ENCODE measurements at places on chromosomes 3 and 15.

GRCh38 chr15:90413411-90414379, 25.7 kb downstream of the IQGAP1 start:
- no peak for DNase-seq

DNA sequence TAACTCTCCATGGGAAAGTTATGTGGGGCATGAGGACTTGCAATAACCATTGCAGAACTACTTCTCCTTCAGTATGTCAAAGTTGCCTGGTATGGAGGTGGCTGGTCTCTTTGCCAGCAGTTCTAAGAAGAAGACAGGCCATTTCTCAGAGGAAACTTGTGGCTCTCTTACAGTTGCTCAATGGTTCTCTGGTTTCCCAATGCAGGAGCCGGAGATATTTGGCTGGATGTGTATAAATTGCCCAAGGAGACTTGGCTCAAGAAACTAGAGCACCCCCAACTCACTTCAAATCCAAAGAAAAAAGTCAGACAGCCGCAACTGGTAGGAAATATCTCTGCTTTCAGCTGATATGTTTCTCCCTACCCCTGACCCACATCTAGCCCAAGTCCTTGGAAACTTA, 24.2 kb downstream of the WDR93 start:
- DNase-seq, result no peak

DNA sequence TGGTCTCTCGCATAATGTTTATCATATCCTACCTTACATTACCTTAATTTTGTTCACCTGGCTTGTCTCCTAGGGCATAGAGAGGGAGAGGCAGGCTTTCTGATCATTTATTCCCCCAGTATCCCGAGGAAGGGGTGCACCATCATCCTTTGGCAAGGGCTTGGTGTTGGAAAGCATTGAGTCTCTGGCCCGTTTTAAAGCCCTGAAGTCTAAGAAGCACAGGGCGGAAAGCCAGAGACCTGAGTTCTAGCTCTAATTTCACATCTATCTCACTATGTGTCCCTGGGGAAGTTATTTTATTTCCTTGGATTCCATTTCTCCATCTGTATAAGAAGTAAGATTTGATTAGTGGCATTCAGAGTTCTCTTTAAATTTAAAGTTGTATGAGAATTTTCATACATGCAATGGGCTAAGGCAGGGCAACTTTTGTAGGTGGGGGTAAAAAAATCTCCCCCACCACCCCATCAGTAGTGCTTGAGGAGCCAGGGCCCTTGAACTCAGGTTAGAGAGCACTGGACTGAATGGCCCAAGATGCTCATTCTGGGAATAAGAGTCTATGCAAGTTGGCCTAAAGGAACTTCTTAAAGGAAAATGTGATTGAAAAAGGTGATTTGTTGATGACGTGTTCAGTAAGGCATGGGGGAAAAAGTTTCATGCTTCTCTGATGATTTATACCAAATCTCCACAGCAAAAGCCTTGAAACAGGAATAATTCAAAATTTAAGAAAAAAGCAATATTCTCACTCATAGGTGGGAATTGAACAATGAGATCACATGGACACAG, 10.1 kb downstream of the TMC3 start:
- DNase-seq, result no peak

GRCh38 chr3:114480442-114480841, 186.6 kb downstream of the TIGIT start:
- DNase-seq, result no peak

- DNase-seq, result peak; percentile 14
Observed at GRCh38 chr3:144429719-144430121, 458.1 kb downstream of the DIPK2A start.

DNA sequence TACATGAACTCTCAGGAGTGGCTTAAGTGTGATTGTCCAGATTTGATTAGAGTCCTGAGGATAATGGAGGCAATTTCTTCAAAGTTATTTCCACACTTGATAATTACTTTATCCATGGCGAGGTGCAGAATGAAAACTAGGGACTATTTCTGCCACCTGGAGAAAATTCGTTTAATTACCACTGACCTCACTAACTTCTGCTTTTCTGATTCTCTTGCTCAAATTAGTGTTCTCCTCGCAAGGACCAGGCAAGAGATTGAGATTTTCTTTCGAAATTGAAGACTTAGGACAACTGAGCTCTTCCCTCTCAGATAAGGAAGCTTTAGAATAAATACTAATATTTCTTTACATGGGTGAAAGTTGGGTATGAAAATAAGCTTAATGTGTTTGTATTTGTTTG, 135.2 kb downstream of the RYR3 start:
- no peak for DNase-seq

GRCh38 chr3:196662711-196663571, 23.4 kb downstream of the NRROS start:
- no peak for DNase-seq

DNA sequence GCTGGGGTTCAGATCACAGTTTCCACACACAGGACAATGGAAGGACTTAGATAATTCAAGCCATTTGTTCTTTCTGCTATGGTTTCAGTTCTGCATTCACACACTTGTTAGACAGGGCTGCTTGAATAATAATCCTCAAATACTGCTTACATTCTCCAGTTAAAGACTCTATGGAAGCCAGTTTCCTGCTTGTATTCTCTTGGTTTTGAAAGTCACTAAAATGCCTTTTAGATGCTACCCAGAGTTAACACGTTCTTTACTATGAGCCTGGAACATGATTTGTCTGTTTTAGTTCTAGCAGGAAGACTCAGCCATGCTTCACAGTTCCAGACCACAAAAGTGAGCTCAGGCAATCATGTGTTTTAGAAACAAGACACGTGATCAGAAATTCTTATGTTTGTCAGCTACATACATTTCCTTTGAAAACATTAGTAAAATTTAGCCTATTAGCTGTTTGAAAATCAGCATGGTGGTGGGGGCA, 152.4 kb downstream of the LEKR1 start:
- DNase-seq, result no peak

DNA sequence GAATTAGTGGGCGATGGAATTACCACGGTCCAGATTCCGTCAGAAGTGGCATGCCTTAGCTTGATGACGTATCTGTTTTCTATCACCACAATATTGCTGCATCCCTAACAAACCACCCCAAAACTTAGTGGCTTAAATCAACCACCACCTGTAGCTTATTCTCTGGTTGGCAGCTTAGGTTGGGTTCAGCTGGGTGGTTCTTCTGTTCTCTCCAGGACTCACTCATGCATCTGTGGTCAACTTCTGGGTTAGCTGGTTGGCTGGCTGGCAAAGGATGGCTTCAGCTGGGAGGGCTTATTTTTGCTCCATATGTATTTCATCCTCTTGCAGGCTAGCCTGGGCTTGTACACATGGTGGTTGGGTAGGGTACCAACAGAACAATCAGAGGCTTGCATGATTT, 288.8 kb upstream of the LRRFIP2 start:
- DNase-seq, result no peak

DNA sequence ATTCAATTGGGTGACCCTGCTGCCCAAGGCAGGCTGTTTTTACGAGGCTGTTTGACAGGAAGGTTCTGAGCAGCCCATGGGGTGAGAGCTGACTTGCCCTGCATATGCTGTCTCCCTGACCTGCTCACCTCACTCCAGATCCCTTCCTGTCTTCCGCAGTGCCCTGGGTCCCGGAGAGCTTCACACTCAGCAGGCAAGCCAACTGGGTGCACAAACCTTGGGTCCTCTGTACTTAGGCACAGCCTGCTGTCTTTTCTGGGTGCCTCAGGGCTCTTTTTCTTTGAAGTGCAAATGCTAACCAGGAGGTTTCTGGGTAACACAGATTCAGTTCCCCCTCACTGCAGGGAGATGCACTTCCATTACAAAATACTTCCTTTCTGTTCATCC, 32.8 kb downstream of the ZXDC start:
- no peak for DNase-seq

DNA sequence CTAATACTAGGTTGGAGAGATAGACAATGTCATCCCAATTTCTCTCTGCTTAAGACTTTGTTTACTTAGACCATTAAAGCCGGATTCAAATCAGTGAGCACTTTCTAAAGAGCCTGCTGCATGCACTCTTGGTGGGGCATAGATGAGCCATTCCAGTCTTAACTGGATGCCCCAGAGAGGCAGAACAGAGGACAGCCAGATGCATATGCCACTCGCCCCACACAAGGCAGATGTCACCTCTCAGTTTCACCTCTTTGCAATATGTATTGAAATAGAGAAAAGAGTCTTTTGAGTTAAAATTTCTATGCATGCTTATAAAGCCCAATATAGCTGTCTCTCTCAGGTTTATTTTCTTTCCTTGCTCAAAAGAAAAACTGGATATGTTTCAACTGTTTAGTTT, 89.5 kb downstream of the LARS2 start:
- DNase-seq, result no peak

DNA sequence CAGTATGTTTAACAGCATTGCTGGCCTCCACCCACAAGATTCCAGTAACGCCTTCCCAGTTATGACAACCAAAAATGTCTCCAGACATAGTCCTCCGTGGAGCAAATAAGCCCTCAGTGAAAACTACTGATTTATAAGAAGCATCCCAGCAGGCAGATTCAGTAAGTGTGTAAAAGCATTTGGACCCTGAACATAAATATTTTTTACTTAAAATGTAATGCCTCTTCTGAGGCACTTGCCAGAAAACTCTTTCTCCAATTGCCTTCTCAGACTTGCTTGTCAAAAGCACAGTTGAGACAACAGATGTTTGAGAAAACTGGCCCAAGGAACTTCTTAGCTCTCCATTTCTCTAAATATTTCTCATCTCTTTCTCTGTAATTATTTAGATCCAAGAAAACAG, 31.8 kb upstream of the DCLK3 start:
- DNase-seq, result no peak

- DNase-seq, result no peak
Observed at GRCh38 chr3:42975456-42975855, 3.7 kb upstream of the GASK1A start.

DNA sequence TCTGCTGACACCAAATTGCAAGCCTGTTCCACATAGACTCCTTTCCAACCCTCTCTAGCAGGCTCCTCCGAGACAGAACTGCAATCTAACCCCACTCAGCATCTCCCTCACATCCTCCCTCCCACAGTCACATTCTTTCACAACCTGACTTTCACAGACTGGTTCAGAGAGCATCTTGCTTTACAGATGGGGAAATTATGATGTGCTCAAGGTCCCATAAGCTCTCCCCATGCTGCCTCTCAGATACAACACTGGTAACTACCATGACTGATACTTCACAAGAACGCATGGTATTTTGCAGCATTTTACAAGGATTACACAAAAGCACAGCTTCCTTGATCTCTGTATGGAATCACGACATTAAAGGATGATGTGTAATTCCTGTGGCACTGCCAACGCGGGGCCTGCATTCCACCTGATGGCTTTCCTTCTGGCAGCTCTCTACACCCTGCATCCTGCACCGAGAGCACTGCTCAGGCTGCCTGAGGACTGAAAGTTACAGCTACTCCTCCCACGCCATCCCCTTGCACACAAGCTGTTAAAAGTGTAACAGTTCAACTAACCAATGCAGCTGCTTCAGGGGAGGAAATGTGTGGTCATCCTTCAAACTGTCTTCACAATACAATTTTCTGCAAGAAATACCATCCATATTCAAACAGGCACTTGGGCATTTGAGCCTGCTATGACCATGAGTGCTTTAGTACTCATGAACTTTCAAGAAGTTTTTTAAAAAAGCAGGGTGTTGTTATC, 27.6 kb downstream of the TBC1D2B start:
- no peak for DNase-seq

- peak; percentile 59 for DNase-seq
Observed at GRCh38 chr3:49173116-49173791, 1.9 kb downstream of the KLHDC8B start.

DNA sequence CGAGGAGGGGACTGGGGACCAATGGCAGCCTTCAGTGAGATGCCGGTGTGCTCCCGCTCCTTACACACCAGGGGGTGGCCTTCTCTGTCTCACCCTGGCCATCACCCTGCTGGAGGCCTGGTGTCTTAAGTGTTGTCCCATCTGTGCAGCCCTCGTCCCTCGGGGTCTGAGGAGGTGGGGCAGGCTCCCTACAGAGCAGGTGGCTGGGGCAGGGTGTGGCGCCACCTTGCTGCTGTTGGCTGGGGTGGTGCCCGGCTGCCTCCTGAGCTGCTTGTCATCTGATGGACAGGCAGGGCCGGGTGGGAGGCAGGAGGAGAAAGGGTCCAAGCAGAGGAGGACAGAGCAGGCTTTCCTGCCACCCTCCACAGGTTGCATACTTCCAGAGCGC, 25.9 kb downstream of the PTPN23 start:
- peak; percentile 37 for DNase-seq

DNA sequence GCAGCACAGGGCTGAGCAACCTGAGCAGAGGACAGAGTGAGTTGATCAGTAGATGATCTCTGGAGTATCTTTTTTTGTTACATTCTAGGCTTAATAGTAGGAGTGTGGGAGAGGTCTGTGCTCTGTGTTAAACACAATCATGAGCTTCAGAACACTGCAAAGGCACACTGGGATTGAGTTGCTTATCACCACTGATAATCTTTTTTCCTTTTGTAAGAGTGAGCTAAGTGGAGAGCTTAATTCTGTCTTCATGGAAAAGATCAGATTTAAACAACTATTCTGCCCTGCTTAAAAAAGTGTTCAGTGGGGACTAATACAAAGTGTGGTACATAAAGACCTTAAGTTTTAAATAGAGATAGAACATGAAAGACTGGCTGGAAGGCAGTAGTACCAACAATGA, 1.1 kb downstream of the OR4F6 start:
- no peak for DNase-seq

GRCh38 chr3:45434996-45435395, 46.6 kb downstream of the LARS2 start:
- no peak for DNase-seq

DNA sequence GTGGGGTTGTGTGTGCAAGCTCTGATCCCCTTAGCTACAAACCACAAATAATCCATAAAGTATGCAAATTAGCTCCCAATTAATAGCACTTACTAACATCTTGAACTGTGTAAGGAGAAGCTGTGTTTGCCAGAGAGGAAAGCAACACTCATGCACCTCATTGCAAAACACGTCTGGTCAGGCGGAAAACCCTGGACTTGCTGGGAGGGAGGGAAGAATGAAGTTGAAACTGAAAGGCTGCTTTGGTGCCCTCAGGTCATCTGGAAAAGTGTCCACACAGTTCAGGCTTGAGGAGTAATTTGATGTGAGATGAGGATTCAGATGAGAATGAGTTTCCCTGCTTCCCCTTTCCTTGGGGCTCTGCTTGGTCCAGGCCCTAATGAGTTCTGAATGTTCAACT, 185.5 kb upstream of the ANKRD28 start:
- DNase-seq, result no peak

DNA sequence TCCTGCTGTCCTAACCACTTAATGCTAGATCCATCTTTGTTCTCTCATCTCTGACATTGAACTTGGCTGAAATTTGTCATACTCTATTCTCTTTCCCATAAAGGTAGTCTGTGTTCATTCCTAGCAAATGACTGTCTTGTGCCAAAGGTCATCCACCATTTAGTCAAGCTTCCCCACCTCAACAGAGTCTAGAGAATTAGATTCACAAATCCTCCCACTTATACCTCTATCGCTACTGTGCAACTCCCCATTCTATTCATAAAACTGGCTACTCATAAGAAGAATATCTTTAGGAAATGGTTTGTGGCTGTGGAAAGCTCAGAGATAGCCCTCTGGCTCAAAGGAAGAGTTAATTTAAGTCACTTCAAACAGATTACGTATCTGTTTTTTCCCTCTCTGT, 59.7 kb upstream of the MBNL1 start:
- DNase-seq, result no peak
